GM12878 (cell line): ENCODE measurements at places on chromosomes 12 and 14.

DNA sequence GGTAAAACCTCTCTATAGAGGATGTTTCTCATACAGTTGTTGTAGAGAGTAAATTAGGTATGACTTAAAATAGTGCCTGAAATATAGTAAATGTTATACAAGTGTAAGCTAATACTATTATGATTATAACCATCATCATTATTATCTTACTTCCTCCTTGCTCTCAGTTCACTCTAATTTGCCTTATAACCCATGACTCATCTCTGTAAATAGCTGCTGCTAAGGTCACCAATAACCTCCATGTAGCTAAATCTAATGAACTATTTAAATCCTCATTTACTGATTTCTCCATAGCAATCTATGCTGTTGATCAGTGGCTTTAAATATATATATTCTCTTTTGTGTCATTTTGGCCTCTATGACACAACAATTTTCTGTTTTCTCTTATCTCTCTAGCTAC, 109.6 kb downstream of the RMST start:
- H3K4me1 ChIP-seq, result no peaks in the 10 kb centered on the region
- no peak overlapping the region for H3K4me3 ChIP-seq
- no peak overlapping the region for H3K27ac ChIP-seq
- no peaks in the 10 kb centered on the region for H3K36me3 ChIP-seq
- no peaks in the 10 kb centered on the region for H3K27me3 ChIP-seq

- peaks cover 16% of the 10 kb centered on the region for H3K36me3 ChIP-seq
- H3K27me3 ChIP-seq, result no peaks in the 10 kb centered on the region
- DNase-seq, result no peak
- no peak overlapping the region for H3K4me3 ChIP-seq
Observed at GRCh38 chr14:63993992-63994391, 141.2 kb downstream of the SYNE2 start.

GRCh38 chr14:74207943-74208342, 31.3 kb upstream of the VSX2 start:
- peaks cover 3% of the 10 kb centered on the region for H3K36me3 ChIP-seq
- H3K4me1 ChIP-seq, result no peaks in the 10 kb centered on the region
- no peak overlapping the region for H3K4me3 ChIP-seq
- H3K27ac ChIP-seq, result no peak overlapping the region
- DNase-seq, result no peak
- H3K27me3 ChIP-seq, result no peaks in the 10 kb centered on the region; the same call in 1 of the 2 replicates

DNA sequence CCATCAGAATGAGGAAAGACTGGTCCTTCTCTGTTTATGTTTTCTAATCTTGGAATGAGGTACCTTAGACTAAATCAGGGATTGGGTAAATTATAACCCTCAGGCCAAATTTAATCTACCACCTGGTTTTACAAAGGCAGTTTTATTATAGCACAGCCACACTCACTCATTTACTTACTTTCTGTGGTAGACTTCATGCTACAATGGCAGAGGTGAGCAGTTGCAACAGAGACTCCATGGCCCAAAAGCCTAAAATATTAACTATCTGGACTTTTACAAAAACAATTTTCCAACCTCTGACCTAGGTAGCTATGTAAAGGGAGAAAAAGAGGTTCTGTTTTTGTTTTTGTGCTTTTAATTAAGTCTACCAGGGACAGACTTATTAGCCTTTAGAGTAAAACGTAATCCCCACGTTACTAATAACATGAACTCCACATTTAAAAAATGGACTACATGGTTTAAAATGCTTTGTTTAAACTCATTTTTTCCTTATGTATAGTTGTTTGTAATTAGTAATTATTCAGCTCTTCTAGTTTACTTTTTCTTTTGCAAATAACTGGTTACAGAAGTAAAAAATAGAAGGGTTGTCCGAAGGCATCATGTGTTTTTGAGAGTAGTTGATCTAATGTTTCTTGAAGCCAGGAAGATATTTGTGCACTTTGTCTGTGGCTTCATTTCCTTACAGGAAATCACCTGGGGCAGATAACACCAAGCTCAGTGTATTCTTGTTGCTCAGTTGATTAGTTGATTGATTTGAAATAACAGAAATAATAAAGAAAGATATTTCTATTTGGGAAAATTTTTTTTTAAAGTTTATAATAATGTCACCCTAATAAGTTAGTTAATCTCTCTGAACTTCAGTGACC, 57.6 kb upstream of the ATP2B1 start:
- peak overlapping the region; percentile 79 for H3K27ac ChIP-seq
- H3K4me3 ChIP-seq, result no peak overlapping the region
- no peaks in the 10 kb centered on the region for H3K27me3 ChIP-seq
- H3K36me3 ChIP-seq, result no peaks in the 10 kb centered on the region
- peaks cover 21% of the 10 kb centered on the region for H3K4me1 ChIP-seq
- no peak for DNase-seq

DNA sequence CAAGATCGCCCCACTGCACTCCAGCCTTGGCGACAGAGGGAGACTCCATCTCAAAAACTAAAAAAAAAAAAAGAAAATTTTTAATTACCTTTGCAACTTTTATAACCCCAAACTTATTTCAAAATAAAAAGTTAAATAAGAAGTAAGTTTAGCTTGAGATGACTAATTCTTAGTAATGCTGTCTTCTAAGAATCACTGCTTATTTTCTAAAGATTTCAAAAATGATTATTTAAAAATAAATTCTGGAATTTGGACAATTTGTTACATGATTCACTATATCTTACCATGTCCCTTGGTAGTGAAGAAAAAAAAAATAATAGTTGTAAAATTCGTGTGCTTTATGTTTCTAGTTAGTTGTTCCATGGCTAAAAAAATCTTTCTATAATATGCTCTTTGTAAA, 11.6 kb upstream of the HECTD1 start:
- H3K4me3 ChIP-seq, result no peak overlapping the region
- H3K36me3 ChIP-seq, result no peaks in the 10 kb centered on the region
- H3K27ac ChIP-seq, result no peak overlapping the region
- no peaks in the 10 kb centered on the region for H3K4me1 ChIP-seq

DNA sequence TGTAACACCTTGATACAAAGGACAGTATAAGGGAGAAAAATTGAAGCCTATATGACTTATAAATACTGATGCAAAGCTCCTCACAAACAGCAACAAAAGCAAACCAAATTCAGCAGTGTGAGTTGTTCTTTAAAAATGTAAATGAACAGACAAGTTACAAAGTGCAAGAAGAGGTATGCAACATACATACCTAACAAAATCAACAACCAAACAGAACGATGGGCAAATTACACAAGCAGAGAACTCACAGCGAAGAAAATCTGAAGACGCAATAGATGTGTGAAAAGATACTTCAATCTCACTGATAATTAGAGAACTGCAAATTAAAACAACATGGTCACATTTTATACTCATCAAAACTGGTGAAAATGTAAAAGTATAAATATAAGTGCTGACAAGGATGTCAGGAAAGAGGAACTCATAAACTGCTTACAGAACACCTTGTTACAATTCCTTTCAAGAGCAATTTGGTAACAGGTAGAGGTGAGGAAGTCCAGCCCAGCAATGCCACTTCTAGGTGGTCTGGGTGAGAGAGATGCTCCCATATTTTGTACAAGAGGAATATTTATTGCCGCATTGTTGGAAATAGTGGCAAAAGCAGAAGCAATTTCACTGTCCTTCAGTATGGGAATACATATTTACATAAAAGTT, 47.3 kb downstream of the CORO1C start:
- no peak overlapping the region for H3K27ac ChIP-seq
- peaks cover 28% of the 10 kb centered on the region for H3K4me1 ChIP-seq
- no peak for DNase-seq
- no peaks in the 10 kb centered on the region for H3K27me3 ChIP-seq

DNA sequence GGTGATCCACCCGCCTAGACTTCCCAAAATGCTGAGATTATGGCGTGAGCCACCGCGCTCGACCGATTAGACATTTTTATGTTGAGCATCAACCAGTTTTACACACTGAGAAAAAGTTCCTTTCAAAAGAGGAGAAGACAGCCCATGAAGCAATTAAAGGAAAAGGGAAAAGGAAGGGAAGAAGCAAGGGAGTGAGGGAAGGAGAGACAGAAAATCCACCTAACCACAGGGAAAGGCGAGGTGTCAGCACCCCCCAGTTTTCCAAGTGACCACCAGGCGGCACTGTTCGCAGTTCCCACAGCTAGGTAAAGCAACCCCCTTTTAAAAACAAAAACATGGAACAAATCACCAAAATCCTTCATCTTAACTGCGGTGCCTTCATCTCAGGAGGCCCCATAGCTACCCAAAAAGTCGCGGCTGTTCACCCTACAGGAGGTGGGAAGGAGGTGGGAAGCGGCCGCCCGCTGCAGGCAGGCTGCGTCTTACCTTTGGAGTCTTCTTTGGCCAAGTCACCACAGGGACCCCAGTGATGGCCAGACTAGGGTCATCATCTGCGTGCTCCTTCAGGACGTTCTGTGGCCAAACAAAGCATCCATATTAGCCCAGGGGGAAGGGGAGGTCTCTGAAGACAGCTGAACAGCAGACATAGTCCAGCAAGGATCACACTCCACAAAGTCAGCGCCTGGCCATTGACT, 86.6 kb downstream of the KDM2B start:
- no peak overlapping the region for H3K27ac ChIP-seq
- H3K36me3 ChIP-seq, result peaks cover 18% of the 10 kb centered on the region
- no peak for DNase-seq
- peaks cover 5% of the 10 kb centered on the region for H3K4me1 ChIP-seq
- H3K4me3 ChIP-seq, result no peak overlapping the region

DNA sequence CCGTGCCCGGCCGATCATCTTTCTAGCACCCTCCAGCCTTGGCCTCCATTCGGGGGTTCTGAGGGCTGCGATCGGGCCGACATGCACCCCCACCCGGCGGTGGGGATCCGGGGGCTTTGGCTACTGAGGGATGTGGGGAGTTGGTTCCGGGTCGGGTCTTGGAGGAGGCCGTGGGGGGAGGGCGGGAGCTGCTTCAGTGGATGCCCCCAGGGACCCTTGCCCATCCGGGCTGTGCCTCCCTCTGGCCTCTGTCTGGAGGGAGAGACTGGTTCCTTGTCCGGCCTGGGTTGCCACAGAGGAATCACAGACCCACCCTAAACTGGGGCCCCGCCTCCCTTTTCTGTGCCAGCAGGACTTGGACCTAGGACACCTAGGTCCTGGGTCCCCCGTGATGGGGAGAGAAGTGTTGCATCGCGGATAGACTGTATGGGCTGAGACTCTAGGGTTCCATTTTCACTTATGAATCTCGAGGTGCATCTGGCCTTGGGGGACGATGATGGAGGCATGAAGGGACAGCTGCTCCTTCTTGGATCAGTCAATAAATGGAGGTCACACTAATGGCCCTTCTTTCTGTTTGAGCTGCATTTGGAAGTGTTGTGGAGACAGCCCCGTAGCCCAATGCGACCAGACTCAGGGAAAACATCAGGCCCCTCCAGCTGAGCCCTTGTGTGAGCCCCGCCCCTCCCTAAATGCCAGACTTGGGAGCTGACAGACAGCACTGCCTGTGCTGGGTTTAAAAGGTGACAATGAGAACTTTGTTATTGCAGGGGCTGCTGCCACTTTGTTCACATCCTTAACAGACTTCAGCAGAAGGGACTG, 577 bp downstream of the DTX3 start:
- DNase-seq, result no peak
- H3K27ac ChIP-seq, result peak overlapping the region; percentile 32; the same call in 1 of the 2 replicates
- H3K4me1 ChIP-seq, result peaks cover 4% of the 10 kb centered on the region; the same call in 1 of the 2 replicates
- peaks cover 3% of the 10 kb centered on the region; the same call in 1 of the 2 replicates for H3K36me3 ChIP-seq
- no peaks in the 10 kb centered on the region for H3K27me3 ChIP-seq

- DNase-seq, result no peak
- H3K27me3 ChIP-seq, result no peaks in the 10 kb centered on the region
- no peak overlapping the region for H3K4me3 ChIP-seq
- peaks cover 17% of the 10 kb centered on the region for H3K36me3 ChIP-seq
- H3K27ac ChIP-seq, result no peak overlapping the region
Observed at GRCh38 chr12:120466560-120467315, 2.8 kb downstream of the SRSF9 start.

- H3K36me3 ChIP-seq, result no peaks in the 10 kb centered on the region
- H3K4me3 ChIP-seq, result no peak overlapping the region
- no peak overlapping the region for H3K27ac ChIP-seq
- no peak for DNase-seq
- H3K27me3 ChIP-seq, result no peaks in the 10 kb centered on the region
Observed at GRCh38 chr14:33508126-33509062, 442.5 kb downstream of the EGLN3 start.

DNA sequence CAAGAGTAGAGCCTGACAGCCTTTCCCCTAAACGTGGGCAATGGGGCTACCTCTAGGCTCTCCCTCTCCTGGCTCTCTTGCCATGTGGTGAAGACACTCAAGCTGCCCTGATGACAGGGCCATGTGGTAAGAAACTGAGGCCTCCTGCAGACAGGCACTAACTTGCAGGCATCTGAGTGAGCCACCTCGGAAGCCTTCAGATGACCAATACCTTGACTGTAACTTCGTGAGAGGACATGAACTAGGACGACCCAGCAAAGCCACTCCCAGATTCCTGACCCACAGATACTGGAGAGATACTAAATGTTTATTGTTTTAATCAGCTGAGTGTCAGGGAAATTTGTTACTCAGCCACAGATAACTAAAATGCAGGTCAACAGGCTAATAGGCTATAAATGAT, 96.4 kb downstream of the EFCAB11 start:
- no peak overlapping the region for H3K4me3 ChIP-seq
- no peaks in the 10 kb centered on the region for H3K27me3 ChIP-seq
- DNase-seq, result no peak
- no peak overlapping the region for H3K27ac ChIP-seq

- H3K27ac ChIP-seq, result no peak overlapping the region
- no peak for DNase-seq
- H3K4me3 ChIP-seq, result no peak overlapping the region
- H3K4me1 ChIP-seq, result no peaks in the 10 kb centered on the region
- no peaks in the 10 kb centered on the region for H3K36me3 ChIP-seq
Observed at GRCh38 chr14:23364164-23365035, 572 bp downstream of the EFS start.

DNA sequence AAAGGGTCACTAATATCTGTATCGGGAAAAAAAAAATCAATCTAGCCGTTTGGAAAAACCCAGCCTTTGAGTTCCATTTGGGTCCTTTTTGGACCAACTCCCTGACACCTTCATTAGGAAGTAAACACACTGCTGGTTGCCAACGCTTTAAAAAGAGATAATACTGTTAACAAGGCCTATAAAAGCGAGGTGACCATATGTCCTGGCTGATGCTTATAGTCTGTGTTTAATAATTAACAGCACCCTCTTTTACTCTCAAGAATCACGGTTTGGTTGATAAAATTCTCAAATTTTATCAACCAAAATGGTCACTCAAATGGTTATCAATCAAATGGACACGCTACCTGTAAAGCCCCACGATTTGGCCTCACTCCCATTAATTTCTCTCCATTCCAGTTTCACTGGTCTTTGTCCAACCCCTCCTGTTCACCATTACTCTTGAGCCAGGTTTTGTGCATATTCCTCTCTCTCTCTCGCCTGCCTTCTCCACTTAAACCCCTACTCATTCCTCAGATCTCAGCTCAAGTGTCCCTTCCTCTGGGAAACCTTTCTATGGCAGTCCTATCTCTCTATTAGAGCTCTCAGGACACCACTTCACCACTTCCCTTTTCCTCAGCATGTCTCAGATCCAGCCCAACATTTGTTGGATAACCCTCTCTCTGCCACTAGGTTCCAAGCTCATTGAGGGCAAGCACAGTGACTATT, 9.5 kb downstream of the BTG1 start:
- H3K36me3 ChIP-seq, result no peaks in the 10 kb centered on the region
- peaks cover 20% of the 10 kb centered on the region; the same call in 1 of the 2 replicates for H3K4me1 ChIP-seq
- H3K27me3 ChIP-seq, result no peaks in the 10 kb centered on the region
- peak overlapping the region; percentile 89 for H3K4me3 ChIP-seq
- DNase-seq, result no peak
- H3K27ac ChIP-seq, result peak overlapping the region; percentile 85

- no peaks in the 10 kb centered on the region for H3K27me3 ChIP-seq
- peak overlapping the region; percentile 94 for H3K27ac ChIP-seq
- H3K4me3 ChIP-seq, result peak overlapping the region; percentile 97
- DNase-seq, result no peak
- peaks cover 52% of the 10 kb centered on the region for H3K4me1 ChIP-seq
Observed at GRCh38 chr14:73784181-73784987, 67.2 kb upstream of the PTGR2 start.
